Kidney (tissue), 22 donors: ENCODE measurements at places on chromosomes 16 and 17.

GRCh38 chr16:26583803-26584202, 482.9 kb upstream of the C16orf82 start:
- no peak for DNase-seq

DNA sequence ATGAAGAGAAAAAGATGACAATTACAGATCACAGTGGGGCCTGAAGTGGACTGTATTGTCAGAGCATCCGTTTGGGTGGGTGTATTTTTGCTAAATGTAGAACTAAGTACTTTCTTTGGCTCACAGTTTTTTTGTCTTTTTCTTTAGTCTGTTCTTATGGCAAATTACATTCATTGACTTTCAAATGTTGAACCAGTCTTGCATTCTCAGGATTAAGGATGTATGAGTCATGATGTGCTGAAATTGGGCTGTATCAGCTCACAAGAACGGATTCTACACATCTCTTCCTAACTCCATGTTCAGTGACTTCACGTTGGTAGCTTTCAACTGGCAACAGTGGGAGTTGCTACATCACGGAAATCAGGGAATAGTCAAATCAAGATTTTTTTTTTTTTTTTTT, 66.5 kb downstream of the TEX2 start:
- DNase-seq: no peak

DNA sequence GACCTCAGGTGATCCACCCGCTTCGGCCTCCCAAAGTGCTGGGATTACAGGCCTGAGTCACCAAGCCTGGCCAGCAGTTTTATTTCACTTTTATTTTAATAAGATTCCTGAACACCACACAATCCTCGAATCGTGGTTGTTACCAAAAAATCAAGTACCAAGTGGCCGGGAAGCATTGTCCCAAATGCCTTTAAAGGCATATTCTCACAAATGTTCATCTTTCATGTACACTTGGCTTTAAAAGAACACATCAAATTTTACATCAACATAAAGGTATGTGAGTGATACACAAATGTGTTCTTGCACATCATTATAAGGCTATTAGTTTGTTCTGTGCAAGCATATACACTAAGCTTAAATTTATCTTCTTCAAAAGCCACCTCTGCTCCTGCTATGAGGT, 8.1 kb upstream of the MYH11 start:
- no peak for DNase-seq

DNA sequence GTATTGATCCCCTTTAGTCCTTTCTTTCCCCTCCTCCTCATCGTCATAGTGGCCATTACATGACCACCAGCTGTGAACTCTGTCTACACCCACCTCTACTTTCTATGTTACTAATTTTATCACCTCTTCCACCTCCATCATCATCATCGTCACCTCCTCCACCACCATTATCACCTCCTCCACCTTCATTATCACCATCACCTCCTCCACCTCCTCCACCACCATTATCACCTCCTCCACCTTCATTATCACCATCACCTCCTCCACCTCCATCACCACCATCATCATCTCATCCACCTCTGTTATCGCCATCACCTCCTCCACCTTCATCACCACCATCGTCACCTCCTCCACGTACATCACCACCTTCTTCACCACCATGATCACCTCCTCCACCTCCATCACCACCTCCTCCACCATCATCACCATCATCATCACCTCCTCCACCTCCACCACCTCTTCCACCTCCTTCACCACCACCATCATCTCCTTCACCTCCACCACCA, 25.8 kb downstream of the ADGRG5 start:
- DNase-seq: no peak

GRCh38 chr16:61798741-61799140, 237.5 kb downstream of the CDH8 start:
- DNase-seq: no peak

GRCh38 chr16:721765-722540, 1.0 kb downstream of the ANTKMT start:
- peak; percentile 70 for DNase-seq

GRCh38 chr17:17813055-17813724, 23.6 kb downstream of the SREBF1 start:
- no peak for DNase-seq

DNA sequence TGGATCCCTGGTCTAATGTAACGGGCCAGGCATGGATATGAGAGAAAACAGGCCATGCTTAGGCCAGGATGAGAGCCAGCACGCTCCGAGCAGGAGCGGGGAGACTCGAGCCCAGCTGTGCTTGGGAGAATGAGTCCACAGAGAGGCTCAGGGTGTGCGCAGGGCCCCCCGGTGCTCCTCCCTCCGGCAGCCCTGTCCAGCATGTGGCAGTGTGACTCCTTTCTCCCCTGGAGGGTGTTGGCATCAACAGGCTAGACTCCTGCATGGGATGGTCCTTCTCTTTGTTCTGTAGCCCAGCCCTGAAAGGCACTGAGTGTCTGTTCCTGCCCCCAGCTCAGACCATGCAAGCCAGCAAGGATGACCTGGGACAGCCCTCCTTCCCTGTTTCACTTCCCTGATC, 23.4 kb downstream of the PGS1 start:
- DNase-seq: no peak

- DNase-seq: no peak
Observed at GRCh38 chr16:88938777-88939244, 38.2 kb downstream of the CBFA2T3 start.

DNA sequence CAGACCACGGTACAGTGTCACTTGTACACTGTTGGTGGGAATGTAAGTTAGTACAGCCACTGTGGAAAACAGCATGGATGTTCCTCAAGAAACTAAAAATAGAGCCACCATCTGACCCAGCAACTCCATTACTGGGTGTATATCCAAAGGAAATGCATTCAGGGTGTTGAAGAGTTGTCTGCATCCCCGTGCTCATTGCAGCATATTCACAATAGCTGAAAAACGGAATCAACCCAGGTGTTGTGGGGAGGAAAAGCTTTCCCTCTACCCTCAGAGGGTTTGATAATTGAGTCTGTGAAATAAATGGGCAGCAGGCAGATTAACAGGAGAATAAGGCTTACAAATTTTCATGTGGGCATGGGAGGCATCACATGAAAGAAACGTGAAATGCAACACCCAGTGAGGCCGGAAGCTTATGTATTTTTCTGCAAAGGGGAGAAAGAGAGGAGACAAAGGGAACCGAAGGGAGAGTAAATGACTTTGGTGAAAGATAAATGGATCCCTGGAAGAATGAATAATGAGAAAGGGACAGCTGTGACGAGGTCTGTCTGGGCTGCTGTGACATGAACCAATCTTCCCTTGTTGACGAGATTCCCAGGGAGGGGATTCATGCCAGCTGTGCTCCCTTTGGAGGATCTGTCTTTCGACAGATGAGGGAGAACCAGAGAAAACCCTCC, 106.2 kb downstream of the KCNJ12 start:
- DNase-seq: peak; percentile 21

GRCh38 chr16:70746040-70746707, 54.8 kb downstream of the VAC14 start:
- DNase-seq: no peak

- DNase-seq: peak; percentile 63
Observed at GRCh38 chr17:39848600-39848999, 15.5 kb downstream of the IKZF3 start.

GRCh38 chr17:3762922-3763776, 37.8 kb downstream of the ITGAE start:
- DNase-seq: no peak

DNA sequence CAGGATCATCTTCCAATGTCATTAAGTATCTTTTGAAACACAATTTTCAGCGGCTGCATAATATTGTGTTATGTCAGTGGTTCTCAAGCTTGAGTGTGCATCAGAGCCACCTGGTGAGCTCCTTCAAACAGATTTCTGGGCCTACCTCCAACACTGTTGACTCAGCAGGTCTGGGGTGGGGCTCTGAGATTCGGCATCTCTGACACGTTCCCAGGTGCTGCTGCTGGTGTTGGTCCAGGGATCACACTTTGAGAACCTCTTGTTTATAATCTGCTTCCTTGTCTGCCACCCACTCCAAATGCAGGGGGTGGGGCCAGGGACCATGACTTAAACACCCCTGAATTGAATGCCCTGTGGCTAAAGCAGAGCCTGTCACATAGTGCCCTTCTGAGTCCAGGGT, 73.8 kb upstream of the HNF1B start:
- DNase-seq: no peak

DNA sequence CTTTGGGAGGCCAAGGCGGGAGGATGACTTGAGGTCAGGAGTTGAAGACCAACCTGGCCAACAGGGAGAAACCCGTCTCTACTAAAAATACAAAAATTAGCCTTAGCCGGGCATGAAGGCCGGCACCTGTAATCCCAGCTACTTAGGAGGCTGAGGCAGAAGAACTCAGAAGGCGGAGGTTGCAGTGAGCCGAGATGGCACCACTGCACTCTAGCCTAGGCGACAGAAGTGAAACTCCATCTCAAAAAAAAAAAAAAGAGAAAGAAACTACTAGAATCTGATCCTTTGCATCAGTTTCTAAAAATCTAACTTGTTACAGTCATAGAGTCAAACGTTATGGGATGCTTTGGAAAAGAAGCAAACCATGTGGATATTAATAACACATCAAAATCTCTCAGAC, 1.6 kb upstream of the PECAM1 start:
- DNase-seq: no peak
